Fibroblast of pulmonary artery (primary cell): ENCODE measurements at places on chromosomes 16 and 17.

GRCh38 chr16:56607109-56607618 lies 1.2 kb upstream of the MT2A start:
- DNase-seq: peak; percentile 99

GRCh38 chr16:87490096-87490798 lies 2.6 kb downstream of the ZCCHC14 start:
- DNase-seq: peak; percentile 19

DNA sequence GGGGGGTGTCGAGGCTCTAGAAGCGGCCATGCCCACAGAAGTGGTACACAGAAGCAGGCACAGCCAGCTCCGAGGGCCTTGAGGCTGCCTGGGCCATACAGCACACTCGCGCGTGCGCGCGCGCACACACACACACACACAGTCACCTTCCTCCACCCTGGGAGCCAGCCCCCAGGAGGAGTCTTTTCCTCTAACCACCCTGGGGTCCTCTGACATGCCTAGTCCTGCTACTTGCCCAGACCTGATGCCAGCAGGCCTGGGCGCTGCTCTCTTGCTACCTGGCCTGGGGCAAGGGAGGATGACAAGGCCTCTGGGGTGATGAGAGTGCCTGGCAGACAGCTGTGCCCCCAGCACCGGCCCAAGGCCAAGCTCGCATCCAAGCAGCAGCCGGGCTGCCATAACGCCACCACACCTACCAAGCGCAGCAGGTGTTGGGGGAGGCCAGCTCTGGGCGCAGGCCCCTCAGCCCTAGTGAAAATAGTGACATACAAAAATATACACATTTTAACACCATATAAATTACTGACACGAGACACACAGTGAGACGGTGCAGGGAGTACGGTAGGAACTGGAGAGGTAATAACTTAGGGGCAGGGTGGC lies 41.1 kb downstream of the TSC2 start:
- no peak for DNase-seq

- DNase-seq: no peak
Observed at GRCh38 chr17:2931876-2932275, 131.5 kb downstream of the OR1D5 start.

- no peak for DNase-seq
Observed at GRCh38 chr16:17633181-17633951, 162.6 kb upstream of the XYLT1 start.

GRCh38 chr16:3027983-3028715 lies 4.3 kb downstream of the THOC6 start:
- DNase-seq: peak; percentile 74

GRCh38 chr16:12902511-12903372 lies 1.3 kb downstream of the SHISA9 start:
- no peak for DNase-seq

GRCh38 chr17:66720027-66720426 lies 114.9 kb upstream of the CACNG5 start:
- no peak for DNase-seq

DNA sequence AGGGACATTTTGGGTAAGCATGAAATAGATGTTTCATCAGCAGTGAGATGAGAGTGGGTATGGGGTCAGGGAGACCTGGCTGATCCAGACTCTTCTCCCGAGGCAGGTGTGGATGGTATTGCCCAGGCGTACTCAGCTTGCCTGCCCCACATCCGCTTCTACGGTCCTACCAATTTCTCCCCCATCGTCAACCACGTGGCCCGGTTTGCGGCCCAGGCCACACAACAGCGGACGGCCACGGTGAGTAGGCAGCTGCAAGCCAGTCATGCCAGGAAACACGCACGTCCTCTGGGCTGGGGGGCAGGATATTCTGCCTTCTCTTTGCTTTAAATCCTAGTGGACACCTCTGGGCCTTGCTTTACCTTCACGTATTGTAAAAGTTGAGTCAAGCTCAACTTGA lies 44.7 kb downstream of the CPNE2 start:
- DNase-seq: no peak

DNA sequence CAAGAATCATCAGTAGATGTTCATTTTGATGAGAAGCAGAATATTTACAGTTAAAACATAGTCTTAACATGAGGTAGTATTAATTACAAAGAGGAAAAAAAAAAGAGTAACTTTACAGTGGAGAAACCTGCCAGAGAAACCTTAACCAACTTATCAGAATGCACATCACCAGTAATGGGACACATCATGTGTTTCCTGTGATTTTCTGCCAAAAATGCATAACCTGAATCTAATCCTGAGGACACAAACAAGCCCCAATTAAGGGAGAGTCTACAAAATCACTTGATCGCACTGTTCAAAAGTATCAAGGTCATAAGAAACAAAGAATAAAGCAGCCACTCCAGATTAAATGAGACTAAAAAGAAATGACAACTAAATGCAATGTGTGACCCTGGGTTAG lies 18.2 kb upstream of the QRICH2 start:
- no peak for DNase-seq

DNA sequence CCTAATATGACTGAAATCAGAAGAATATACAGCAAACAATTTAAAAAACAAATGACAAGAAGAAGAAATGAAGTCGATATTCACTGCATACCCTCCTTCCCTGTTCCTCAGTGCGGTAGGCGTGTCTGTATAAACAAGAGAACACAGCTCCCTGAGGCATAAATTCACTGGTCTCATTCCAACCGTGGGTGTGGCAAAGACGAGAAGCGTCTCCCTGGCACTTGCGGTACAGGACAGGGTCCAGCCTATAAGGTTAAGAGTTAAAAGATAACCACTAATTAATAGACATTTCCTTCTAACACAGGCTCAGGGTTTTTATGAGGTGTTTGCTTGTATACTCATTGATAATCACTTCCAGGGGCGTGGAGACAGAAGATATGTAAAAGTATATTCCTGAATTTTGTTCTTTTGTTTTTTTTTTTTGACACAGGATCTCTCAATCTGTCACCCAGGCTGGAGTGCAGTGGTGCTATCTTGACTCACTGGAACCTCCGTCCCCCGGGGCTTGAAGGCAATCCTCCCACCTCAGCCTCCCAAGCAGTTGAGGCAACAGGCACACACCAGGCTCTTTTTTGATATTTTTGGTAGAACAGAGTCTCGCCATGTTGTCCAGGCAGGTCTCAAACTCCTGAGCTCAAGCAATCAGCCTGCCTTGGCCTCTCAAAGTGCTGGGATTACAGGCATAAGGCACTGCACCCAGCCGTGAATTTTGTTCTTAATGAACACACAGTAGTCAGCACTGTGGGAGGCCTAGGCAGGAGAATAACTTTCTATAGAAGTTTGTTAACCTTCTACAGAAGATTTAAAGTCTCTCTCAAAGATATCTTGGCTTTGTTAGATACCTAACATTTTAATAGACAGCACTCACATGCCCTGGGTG lies 59.1 kb upstream of the CLEC18B start:
- DNase-seq: peak; percentile 31

DNA sequence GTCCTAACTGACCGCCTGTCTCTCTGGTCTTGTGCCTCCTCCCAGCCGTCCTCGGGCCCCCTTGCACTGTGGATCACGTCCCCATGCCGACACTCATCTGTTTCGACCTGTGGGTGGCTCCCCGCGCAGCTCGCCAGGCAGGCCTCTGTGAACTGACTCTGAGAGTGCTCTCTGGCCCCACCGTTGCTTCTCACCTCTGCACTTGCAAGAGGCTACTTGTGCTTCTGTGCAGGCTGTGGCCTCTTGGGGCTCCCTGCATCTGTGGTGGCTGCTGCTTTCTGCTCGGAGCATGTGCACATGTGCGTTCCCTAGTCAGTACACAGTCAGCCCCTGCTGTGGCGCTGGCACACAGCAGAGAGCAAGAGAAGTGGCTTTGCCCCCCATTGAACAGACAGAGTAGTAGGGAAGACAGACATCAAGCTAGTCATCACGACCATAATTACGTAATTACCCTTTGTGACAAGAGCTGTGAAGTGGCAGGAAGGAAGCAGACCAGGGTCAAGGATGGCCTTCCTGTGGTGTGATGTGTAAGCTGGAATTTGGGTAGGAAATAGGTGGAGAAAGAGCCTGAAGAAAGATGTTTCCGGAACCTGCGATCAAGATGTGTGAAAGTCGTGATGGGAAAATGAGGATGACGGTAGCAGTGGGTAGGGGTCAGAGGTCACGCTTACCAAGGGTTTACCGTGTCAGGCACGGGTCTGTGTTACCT lies 256.0 kb upstream of the CACNG5 start:
- no peak for DNase-seq

- DNase-seq: no peak
Observed at GRCh38 chr16:47983999-47984580, 171.7 kb downstream of the ABCC12 start.

DNA sequence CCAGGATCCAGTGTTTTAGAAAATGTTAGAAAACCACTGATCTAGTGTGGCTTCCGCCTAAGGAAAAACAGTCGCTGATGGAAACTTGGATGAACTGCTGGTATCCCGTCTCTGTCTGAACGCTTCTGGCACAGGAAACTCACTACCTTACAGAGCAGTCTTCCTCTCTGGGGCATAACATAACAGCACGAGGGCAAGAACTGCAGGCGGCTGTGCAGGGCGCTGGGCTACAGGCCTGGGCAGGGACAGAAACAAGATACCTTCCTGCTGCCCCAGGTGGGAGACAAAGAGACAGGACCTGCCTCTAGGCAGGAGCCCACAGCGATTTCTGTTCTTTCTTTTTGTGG lies 10.5 kb downstream of the MXRA7 start:
- DNase-seq: no peak
